ENCODE measurements at places on chromosomes 16 and 17.

DNA sequence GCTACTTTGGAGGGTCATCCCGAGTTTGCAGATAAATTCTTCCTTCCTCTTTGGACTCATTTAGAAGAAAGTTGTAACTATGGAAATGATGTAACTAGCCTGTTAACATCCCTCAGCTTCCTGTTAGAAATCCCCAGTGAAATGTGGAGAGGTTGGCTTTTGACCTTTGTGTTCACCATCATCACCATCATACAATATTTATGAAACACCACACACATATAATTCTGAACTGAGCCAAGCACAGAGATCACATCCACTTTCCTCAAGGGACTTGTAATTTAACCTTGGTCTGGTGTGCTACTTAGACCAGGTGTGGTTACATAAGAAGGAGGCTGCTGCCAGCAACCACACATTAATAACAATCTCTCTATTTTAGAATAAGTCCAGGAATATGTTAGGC, 2.5 kb downstream of the CAPNS2 start:
- peaks cover 38% of the 10 kb centered on the region for H3K4me1 ChIP-seq
- H3K36me3 ChIP-seq, result peaks cover 11% of the 10 kb centered on the region
- no peak overlapping the region for H3K27ac ChIP-seq
- H3K4me3 ChIP-seq, result no peak overlapping the region
- H3K27me3 ChIP-seq, result peaks cover 2% of the 10 kb centered on the region

GRCh38 chr17:80920441-80920840, 71.2 kb upstream of the CHMP6 start:
- peaks cover 8% of the 10 kb centered on the region for H3K36me3 ChIP-seq
- H3K4me1 ChIP-seq, result no peaks in the 10 kb centered on the region
- no peak overlapping the region for H3K4me3 ChIP-seq
- no peaks in the 10 kb centered on the region for H3K27me3 ChIP-seq
- no peak overlapping the region for H3K27ac ChIP-seq

GRCh38 chr16:26386096-26386495, 680.6 kb upstream of the C16orf82 start:
- H3K36me3 ChIP-seq, result no peaks in the 10 kb centered on the region
- no peaks in the 10 kb centered on the region for H3K27me3 ChIP-seq
- no peak overlapping the region for H3K4me3 ChIP-seq
- no peak for DNase-seq

DNA sequence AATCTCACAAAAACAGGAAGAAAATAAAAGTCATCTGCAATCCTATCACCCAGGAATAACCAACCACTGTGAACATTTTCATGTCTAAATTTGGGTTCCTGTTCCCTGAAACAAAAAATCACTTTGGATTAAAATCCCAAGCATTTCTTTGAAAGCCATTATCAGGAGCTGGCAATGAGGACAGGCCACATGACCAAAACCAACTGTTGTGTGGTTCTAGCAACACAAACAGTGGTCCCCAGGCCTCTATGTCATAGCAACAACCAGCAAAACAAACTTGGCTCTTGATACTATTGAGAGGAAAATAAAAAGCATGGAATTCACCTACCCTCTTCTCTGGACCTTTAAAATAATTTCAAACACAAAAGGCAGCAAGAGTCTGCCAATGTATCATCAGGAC, 252.5 kb downstream of the SLC39A11 start:
- H3K27ac ChIP-seq, result no peak overlapping the region
- peaks cover 22% of the 10 kb centered on the region for H3K36me3 ChIP-seq
- H3K27me3 ChIP-seq, result peaks cover 2% of the 10 kb centered on the region

- no peaks in the 10 kb centered on the region for H3K27me3 ChIP-seq
- H3K27ac ChIP-seq, result no peak overlapping the region
- DNase-seq, result no peak
- peaks cover 50% of the 10 kb centered on the region for H3K4me1 ChIP-seq
These were observed 49.0 kb downstream of the YPEL2 start for GRCh38 chr17:59380474-59380873.

Measured in HFFc6 (cell line).